ENCODE measurements at places on chromosomes 5 and 9.

GRCh38 chr5:141560725-141561483, 57.9 kb downstream of the DIAPH1 start:
- no peak for DNase-seq

DNA sequence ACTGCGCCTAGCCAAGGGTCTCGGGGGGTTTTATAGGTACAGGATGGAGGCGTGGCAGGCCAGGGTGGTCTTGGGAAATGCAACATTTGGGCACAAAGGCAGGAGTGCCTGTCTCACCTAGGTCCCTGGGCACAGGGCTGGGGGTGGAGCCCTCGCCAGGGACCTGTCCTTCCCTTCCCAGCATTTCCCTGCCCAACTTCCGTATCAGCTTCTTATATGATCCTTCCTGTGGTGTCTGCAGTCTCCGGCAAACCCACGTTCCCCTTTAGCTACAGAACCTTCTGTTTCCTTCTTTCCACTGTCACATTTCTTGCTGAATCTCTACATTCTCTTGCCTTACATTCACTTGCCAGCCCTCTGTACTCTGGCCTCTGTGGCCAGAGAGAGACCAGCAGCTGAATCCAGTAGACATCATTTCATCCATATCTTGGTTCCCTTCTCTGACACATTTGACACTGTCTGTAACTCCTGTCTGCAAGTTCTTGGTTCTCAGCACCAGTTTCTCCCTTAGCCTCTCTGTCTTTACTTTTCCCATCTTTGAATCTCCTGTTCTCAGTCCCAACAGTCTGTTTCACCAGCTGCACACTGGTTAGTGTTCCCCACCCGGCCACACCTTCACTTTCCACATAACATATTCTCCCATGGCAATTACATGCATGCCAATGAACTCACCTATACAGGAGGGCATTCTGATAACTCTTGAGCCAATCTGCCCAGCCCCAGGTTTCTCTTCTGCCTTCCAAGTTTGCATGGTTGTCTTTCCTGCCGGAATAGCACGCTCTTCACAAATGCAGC, 134.7 kb upstream of the ZNF608 start:
- peak; percentile 16 for DNase-seq

DNA sequence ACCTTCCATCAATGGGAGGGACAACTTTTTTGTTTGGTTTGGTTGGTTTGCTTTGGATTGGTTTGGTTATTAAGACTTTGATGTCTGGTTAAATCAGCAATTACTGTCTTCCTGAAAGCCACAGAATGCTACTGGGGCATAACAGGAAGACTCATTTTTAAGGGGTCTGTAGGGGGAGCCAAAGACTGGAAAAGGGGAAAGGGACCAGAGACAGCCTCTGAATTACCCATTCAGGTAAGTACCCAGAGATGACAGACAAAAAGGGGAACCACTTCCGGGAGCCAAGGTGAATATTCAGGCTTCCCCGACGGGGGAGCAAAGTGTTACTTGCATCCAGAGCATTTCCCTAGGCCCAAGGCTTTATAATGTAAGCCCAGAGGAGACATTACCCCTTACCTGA, 4.6 kb upstream of the FEM1C start:
- peak; percentile 3 for DNase-seq

DNA sequence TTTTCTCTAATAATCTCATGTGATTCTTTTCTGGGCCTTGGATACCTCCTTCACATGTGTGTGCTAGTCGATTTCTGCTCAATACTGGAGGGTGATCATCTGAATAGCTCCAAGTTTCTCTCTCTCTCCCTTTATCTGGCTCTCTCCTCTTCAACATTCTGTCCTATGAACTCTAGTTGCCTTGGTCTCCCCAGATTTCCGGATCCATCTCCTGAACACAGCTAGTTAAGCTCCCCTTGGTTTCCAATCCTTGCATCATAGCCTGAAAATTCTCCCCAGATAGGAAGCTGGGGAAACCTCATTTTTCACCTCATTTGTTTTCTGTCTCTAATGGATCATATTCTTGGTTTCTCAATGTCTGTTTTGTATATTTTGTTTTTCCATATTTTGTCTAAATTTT, 832.3 kb downstream of the MTRR start:
- no peak for DNase-seq

GRCh38 chr9:88056876-88057275, 81.4 kb downstream of the SPATA31C2 start:
- no peak for DNase-seq

DNA sequence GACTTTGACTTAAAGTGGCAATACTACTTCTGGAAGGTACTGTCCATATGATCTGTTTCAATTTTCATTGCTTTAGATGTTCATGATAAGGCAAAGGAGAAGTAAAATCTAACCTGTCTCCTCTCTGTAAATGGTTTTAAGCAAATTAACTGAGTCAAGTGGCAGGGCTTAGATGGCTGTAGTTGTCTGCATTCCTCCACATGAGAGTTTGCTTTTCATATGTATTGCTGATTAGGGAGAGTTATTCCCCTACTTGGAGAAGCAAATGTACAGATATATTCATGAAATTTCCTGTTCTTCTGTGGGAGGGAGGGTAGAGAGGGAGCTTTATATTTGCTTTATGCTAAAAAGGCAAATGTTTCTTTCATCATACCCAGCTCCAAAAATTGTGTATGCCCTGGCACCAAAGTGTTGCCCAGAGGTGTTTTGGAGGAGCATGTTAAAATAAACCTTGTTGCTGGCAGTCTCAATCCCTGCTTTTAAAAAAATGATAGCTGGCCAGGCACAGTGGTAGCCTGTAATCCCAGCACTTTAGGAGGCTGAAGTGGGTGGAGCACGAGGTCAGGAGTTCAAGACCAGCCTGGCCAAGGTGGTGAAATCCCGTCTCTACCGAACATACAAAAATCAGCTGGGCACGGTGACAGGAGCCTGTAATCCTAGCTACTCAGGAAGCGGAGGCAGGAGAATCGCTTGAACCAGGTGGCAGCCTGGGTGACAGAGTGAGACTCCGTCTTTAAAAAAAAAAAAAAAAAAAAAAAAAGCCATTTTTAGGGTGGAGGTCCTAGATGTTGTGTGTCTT, 3.5 kb upstream of the LRRTM2 start:
- no peak for DNase-seq

DNA sequence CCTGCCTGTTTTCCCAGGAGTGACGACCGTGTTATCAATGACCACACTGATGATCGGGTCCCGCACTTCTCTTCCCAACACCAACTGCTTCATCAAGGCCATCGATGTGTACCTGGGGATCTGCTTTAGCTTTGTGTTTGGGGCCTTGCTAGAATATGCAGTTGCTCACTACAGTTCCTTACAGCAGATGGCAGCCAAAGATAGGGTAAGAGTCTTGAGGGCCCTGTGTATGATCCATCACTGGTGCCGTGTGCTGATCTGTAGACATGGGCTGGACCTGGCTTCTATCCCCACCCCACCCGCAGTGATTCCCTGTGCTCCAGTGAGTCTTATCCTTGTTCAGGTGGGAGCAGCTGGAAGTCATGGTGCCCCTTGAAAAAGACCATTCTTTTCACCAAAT, 26.0 kb downstream of the GABRP start:
- no peak for DNase-seq

- DNase-seq = no peak
Observed at GRCh38 chr5:10701567-10702039, 59.4 kb downstream of the DAP start.

DNA sequence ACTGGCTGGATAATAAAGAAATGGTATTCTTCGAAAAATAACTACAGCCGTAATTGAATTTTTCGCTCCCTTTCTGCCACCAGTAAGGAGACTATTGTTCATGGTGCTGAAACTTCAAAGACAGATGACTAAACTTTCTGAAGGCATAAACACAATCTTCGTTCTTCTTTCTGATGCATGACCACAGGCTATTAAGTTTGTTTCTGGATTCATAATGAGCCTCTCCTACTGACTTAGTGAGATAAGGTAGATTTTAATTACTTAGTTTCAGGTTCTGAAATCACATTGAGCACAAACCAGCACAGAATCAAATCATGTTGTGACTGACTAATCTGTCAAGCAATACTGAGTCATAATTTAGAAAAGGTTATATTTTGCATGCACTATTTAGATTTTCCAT, 441.8 kb upstream of the CCNG1 start:
- DNase-seq = no peak

GRCh38 chr5:112641515-112642110, 96.1 kb upstream of the APC start:
- DNase-seq = no peak

DNA sequence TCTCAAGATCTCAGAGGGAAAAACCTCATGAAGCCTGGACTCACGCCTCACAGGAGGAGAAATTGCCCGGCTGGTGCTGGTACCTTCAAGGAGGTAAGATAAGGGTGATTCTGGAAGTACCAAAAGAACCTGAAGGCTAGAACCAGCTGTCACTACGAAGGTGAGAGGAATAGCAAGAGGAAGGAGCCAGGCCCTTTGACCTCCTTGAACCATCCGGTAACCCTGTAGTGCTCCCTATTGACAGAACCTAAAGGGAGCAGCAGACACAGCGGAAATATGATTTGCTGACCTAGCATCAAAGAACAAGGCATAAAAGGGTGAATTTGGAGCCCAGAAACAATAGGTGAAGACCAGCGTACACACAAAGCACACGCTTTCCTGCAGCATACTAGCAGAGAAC, 92.2 kb downstream of the DOCK8 start:
- peak; percentile 29 for DNase-seq

GRCh38 chr5:4233671-4234070, 638.0 kb downstream of the IRX1 start:
- no peak for DNase-seq

DNA sequence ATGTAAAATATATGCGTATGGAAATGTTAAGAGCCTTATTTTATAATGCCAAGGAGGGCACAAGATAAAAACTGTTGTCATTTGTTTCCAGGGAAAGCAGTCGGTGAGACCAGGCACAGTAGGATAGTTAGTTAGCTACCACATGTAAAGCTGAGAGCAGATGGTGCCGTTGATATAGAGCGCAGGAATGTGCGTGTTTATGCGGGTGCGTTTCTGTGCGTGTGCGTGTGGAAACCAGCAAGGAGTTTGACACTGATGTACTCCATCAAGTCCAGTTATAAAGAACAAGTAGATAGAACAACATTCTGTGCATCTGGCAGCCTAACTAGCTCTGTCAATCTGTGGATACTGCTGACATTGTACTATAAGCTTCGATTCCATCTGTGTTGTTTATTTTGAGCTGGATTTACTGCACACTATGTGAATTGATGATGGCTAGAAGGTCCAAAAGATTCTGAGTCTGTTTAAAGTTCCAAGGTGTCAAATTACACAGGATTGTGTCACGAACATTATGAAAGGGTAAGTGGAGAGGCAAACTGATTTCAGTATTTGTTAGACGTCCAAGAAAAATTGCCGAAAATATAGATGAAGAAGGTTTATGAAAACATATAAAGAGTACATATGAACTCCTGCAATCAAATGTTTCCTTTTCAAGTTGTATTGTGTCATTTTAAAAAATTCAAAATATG, 494.9 kb upstream of the MEF2C start:
- no peak for DNase-seq

DNA sequence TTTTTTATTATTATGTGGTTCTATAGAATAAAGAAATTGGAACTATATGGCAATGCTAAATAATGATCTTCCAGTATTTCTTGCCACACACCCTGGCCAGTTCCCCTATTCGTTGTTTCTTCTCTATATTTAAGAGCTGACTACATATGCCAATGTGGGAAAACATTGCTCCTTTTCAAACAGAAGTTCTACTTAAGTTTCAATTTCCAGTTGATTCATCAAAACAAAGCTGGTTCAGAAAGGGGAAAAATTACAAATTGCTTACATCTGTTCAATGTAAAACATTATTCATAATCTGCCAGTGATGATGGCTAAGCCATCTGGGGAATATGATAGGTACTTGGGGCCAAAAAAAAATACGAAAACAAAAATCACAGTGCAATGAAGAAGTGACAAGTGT, 76.9 kb downstream of the ST8SIA4 start:
- DNase-seq = no peak

- no peak for DNase-seq
Observed at GRCh38 chr9:94976077-94976476, 249.6 kb downstream of the AOPEP start.

DNA sequence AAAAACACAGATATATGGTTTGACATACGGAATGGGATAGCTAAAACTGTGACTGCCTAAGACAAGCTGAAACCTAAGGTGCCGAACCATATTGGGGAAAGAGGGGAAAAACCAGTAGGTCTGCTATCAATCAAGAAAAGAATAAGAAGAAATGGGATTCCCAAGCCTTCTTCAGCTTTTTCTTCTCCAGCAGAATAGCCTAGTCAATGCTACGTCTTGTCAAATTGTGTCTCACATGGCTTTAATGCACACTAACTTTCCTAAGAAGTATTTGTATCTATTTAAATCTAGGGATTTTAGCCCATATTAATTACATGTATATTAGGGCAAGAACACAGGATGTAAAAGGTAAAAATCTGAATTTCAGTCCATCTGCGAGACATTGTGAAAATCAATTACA, 797 bp upstream of the FBXO38 start:
- DNase-seq = no peak

- DNase-seq = no peak
Observed at GRCh38 chr5:147407094-147407681, 102.7 kb downstream of the DPYSL3 start.

GRCh38 chr5:164600274-164600673, 1094.9 kb downstream of the MAT2B start:
- no peak for DNase-seq

GRCh38 chr5:143574236-143574635, 170.8 kb upstream of the NR3C1 start:
- no peak for DNase-seq

DNA sequence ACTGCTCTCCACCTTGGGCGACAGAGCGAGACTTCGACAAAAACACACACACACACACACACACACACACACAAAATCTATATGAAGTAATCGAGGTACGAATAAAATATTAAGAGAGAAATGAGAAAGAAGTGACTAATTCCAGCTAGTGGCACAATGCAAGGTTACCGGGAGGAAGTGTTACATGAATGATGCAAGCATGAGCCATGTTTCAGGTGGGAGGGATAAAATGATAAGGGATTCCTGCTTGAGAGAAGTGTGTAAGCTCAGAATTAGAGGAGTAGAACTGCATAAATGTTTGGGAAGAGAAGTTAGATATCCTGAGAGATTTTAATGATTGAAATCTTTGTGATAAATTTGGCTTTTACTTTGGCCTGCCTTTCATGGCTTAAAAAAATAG, 18.8 kb downstream of the HAPLN1 start:
- no peak for DNase-seq

DNA sequence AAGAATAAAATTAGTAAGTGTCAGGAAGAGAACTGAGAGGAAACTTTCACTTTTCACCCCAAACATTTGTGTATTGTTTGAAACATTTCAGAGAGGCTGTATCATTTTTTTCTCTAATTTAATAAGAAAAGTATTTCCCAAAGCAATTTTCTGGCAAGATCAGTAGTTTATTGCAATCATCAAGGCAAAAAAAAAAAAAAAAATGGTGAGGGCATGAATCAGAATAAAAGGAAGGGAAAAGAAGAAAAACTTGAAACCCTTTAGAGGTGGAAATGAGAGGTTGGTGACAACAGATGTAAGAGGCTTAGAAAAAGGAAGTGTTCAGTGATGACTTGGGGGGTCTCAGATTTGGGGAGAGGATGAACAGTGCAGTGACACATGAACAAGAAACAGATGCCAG, 13.3 kb downstream of the SHC3 start:
- DNase-seq = no peak

- no peak for DNase-seq
Observed at GRCh38 chr9:6975198-6975597, 217.4 kb downstream of the KDM4C start.
